ENCODE measurements at places on chromosomes 1 and 21.

DNA sequence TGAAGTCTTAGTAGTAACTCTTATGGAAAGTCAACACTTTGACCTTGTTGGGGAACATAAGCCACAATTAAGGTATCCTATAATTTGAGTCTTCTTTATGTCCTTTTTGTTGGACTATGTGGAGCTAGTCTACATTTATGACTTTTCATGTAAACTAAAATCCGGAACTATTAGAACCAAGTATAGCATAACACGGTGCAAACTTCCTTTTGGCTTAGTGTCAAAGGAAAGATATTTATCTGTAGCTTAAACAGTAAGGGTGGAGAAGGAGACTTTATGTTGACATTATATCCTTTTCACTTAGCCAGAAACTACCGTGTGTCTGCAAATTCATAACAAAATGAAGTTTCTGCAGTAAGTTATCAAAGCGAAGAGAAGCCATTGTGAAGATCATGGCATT is 7.3 kb downstream of the UAP1 start:
- no peak for DNase-seq

- DNase-seq, result no peak
Measured at GRCh38 chr1:61253059-61253735, 170.8 kb downstream of the NFIA start.

GRCh38 chr1:203711251-203712007 is 53.6 kb upstream of the LAX1 start:
- DNase-seq, result no peak

GRCh38 chr1:234331507-234331906 is 41.7 kb upstream of the COA6 start:
- no peak for DNase-seq

DNA sequence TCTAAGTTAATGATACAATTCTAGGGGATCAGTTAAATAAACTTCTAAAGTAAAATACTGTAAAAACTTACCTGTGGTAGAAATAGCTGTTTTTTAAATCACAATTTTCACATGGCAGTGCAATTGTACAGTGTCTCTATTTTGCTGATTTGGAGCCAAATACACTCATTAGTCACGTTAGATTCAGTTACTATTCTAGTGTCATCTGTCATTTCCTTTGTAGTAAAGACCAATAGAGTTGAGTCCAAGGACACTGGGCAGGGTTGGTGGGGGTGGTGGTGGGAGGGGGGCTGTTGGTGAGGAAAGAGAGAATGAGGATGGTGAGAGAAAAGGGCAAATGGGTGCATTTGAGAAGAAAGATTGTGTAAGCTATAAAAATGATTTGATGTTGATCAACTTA is 33.6 kb downstream of the CD55 start:
- DNase-seq, result no peak

DNA sequence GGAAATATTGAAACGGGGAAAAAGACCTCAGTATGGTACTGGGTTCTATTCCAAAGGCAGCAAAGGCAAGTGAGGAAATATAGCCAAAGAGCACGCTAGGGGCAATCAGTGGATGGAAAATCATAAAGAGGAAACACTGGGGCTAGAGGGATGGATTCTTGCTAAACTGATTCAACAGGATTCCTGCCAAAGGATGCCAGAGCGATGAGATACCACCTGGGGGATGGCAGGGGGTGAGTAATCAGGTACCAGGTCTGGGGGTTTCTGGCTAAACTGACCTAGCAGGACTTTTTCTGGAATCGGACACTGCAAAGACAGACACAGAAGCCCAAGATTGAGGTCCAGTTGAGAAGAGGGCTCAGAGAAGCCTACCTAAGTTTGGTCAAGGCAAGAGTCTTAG is 6.7 kb downstream of the CHI3L2 start:
- DNase-seq, result no peak

- no peak for DNase-seq
Measured at GRCh38 chr1:244216836-244217235, 165.8 kb downstream of the ZBTB18 start.

- DNase-seq, result peak; percentile 7
Measured at GRCh38 chr1:150683914-150684313, 13.0 kb downstream of the GOLPH3L start.

- DNase-seq, result no peak
Measured at GRCh38 chr1:33273961-33274371, 17.7 kb downstream of the ZNF362 start.

DNA sequence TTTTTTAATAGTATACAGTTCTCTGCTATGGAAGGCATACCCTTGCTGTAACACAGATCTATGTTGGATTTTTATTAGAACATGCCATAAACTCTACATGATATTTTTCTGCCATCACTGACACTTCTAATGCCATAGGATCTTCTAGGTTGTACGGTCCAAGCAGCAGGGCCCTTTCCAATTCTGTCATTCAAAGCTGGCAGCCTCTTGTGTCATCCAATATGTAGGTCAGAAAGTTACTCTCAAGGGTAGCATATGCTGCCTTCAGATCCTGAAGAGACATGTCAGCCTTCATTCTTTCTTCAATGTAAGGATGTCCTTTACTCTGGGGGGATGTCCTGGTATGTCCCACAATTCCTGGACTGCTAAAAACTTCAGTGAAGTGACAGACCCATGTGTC is 629.2 kb upstream of the USP24 start:
- no peak for DNase-seq

DNA sequence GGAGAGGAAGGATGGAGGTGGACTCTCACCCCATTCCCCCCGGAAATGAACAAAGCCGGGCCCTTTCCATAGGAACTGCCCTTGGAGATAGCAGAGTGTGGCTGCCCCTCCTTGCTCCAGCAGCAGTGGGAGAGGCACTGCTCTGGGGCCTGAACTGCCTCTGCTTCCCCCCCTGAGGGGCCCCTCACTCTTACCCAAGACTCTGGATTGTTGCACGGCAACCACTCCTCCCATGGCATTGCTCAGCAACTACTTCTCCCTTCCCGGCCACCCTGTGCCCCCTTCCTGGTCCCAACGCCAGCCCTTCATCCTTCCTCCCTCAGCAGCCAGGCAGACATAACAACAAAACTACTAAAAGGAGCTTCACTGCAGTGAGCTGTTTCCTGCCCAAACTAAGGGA is 3.0 kb upstream of the ACKR1 start:
- DNase-seq, result no peak

- DNase-seq, result no peak
Measured at GRCh38 chr1:153800516-153800915, 25.3 kb downstream of the SLC27A3 start.

- DNase-seq, result no peak
Measured at GRCh38 chr1:119731060-119731459, 19.3 kb downstream of the PHGDH start.

DNA sequence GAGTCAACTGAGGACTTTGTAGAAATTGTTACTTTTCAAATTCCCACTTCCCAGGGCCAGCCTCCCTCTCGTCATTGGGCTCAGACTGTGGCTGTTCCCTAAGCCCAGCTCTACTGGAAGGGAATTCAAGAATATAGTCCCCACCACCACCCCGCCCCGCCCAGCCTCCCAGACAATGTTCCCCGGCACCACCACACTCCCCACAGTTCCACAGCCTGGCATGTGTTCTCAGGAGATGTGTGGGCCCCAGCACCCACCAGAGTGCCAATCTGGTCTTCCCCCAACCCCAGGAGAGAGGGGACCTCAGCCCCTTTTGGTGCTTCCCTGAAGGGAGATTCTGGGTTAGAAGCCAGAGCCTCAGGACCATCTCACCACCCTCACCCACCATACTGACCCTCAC is 120.1 kb downstream of the SYT2 start:
- no peak for DNase-seq

DNA sequence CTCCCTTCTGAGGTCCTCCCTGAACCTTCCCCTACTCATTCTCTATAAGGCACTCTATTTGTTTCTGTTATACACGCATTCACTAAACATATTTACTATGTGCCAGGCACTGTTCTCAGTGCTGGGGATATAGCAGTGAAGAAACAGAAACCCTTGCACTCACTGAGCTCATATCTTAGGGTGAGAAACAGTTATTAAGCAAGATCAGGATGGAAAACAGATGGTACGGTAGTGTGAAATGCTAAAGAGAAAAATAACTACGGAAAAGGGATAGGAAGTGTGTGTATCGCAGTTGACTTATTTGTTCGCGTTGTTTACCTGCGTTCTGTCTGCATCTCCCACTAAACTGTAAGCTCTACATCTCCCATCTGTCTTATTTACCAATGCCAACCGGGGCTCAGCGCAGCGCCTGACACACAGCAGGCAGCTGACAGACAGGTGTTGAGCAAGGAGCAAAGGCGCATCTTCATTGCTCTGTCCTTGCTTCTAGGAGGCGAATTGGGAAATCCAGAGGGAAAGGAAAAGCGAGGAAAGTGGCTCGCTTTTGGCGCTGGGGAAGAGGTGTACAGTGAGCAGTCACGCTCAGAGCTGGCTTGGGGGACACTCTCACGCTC is 572 bp downstream of the CYB5RL start:
- DNase-seq, result no peak

- DNase-seq, result no peak
Measured at GRCh38 chr21:35208104-35208503, 159.0 kb upstream of the RUNX1 start.

DNA sequence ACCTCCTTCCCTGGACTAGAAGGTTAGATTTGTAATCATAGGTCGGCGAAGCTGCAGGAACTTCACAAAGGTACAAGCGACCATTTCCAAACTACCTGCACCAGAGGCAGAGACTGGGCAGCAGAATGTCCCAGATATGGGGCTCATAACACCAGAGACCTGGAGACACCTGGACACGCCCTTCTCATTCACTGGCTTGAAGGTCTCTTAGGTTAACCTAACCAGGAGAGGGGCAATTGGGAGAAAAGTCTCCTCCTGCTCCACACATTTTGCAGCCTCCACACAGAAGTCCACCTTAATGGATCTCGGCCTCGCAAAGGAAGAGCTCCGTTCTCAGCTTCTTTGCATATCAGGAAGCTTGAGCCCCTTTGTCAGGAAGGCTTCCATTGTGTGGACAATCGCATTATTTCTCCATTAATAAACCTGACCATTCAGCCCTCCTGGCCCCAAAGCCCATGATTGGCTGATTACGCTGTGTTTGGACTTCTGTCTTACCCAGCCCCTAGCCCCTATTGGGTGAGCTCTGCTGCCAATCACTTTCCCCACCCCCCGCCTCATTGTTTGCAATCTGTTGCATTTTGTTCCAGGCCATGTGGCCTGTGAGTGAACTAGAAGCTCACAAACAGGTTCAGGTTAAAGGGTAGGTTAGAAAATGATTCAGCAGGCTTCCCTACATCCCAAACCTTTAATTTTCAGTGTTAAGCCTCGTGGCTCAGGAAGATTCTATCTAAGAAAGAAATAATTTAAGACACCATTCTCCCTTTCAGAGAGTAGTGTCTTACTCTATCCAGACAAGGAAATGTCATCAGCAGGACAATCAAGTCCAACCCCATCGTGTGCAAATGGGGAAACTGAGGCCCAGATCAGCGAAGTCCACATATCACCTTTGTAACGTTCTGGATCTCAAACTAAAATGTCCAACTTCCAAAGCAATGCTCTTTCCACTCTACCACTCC is 2.8 kb downstream of the MYCL start:
- DNase-seq, result no peak

DNA sequence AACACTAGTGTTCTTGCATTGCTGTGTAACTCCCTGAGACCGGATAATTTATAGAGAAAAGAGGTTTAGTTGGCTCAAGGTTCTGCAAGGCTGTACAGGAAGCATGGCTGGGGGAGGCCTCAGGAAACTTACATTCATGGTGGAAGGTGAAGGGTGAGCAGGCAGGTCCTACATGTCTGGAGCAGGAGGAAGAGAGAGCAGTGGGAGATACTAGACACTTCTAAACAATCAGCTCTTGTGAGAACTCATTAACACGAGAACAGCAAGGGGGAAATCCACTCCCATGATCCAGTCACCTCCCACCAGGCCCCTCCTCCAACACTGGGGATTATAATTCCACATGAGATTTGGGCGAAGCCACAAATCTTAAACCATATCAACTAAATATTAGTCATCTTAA is 30.1 kb downstream of the RNF2 start:
- no peak for DNase-seq

DNA sequence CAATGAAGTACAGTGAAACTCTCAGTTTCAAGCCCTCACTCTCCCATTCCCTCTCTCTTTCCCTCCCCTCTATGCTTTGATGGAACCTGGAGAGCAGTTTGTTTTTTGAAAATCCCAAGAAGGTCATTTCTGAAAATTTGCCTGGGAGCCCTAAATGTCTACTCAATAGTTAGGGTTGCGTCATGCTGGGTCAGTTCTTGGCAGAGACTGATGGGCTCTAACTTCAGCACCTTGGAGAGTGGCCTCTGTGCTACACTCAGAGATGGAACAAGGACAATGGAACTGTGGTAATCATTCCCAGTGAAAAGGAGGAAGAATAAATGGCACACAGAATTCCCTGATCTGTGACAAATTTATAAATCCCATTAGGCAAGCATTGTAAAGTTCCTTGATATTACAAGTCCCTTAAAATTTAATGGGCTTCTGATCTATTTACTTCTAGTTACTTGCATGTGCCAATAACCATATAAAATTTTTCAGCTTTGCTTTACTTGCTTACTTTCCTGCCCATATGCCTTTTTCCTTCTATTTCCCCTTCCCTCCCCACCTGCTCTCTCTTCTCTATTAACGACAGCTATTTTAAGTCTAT is 182.9 kb upstream of the KCND3 start:
- no peak for DNase-seq

DNA sequence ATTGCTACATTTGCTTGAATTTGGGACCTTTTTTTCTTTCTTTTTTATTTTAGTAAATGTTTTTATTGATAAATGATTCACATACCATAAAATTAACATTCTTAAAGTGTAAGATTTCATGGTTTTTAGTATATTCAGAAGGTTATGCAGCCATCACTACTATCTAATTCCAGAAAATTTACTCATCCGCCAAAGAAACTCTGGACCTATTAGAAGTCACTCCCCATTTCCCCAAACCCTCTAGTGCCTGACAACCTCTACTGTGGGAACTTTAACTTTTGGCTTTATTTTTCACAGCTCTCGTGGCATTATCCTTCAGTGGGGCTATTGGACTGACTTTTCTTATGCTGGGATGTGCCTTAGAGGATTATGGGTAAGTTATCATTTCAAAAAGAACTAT is 4.5 kb downstream of the LEPR start:
- no peak for DNase-seq

All from CD4-positive, alpha-beta T cell treated with Interleukin-17A for 4 hours (primary cell).